HuH-7.5 (cell line): ENCODE measurements at places on chromosomes 1 and 21.
A peak's percentile ranks its signal among the peaks of the same experiment; 100 is the strongest.

DNA sequence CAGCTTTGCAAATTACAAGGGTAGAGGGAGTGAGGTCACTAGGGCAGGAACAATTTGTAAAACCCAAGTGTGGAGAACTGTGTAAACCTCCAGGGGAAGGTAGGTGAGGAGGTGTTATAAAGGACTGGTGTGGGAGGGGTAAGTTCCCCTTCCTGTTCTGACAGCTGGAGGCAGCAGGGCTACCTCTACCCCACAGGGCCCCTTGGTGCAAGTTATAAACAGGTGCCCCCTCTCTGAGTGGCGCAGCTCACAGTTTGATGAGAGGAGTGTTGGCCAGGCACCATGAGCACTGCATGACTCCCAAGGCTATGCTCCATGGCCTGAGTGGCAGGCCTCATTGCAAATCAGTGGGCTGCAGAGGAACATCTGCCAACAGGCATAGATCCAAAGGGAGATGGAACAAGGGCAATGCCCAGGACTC, 41.0 kb downstream of the MFSD2A start:
- no peak for DNase-seq

GRCh38 chr1:88134983-88135921, 548.8 kb upstream of the PKN2 start:
- no peak for DNase-seq

- DNase-seq, result no peak
Observed at GRCh38 chr1:31529999-31530684, 46.2 kb upstream of the TINAGL1 start.

DNA sequence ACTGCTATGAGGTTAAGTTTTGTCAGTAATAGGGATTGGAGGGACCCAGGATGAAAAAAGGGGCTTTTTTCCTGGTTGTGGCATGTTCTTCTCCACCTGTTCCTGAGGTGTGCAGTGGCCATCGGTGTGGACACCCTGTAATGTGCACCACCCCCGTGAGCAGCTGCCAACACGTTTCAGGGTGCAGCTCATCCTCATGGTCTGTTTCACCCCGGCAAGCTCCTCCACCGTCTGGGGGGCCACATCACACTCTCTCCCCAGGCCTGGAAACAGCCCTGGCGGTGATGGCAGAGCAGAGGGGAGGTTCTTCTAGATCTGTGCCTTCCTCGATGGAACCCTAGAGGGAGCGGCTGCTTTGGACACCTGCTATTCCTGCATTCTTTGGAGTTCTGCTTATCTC, 435.4 kb downstream of the MATN1 start:
- no peak for DNase-seq

GRCh38 chr1:55524006-55524405, 308.8 kb upstream of the USP24 start:
- no peak for DNase-seq

DNA sequence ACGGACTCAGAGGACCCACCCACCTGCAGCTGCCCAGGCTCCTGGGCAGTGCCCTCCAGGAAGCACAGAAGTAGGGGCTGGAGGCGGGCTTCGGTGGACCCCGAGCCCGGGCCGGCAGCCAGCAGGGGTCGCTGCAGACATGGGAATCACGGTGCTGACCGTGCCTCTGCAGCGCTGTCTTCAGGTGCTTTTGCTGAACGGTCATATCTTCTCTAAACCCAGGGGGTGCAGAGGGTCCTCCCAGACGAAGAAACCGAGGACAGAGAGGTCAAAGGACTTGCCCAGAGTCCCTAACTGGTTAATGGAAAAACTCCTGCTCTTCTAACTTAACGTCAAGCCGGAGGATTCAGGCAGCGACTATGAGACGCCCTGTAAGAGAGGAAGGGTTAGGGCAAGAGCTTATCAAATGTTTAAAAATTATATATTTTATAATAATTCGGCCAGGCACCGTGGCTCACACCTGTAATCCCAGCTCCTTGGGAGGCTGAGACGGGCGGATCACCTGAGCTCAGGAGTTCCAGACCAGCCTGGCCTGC, 21.5 kb upstream of the LEFTY2 start:
- DNase-seq, result peak; percentile 67

DNA sequence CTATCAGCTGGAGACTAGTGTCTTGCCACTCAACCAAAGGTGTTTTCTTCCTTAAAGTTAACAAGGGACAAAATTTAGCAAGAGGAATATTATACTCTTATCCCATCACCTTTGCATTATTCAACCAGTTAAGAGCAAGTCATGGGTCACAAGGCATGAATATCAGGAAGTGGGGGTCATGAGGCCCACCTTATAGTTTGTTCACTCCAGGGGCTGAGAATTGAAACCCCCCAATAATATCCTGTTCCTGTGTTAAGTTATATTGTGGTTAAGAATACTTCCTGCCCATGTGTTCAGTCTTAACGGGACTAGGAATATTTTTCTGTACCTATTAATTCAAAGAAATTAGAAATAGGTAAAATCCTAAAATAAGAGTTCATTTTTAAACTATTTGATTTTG, 239.7 kb downstream of the S1PR1 start:
- DNase-seq, result no peak

GRCh38 chr1:109632671-109633346, 13.2 kb downstream of the AMPD2 start:
- DNase-seq, result no peak

DNA sequence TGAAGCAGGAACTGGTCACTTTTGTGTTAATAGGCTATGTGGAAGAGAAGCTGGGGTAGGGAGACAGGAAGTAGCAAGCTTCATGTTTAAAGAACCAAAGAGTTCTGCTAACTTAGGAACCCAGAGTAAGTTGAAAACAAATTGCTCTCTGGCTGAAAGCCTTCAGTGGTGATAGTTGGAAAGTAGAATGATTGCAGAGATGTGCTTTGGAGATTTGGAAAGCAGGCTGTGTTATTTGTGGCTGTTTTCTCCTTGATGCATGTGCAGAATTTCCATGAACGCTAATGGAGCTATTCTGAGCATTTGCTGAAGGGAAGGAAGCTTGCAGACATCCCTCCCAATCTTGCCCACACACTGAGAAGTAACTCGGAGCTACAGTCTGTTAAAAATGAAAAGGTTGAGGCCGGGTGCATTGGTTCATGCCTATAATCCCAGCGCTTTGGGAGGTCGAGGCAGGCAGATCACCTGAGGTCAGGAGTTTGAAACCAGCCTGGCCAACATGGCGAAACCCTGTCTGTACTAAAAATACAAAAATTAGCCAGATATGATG, 45.7 kb downstream of the TCEANC2 start:
- DNase-seq, result no peak

- DNase-seq, result no peak
Observed at GRCh38 chr1:232319072-232319471, 310.9 kb downstream of the SIPA1L2 start.

- no peak for DNase-seq
Observed at GRCh38 chr1:147853391-147853790, 49.2 kb upstream of the GJA8 start.

DNA sequence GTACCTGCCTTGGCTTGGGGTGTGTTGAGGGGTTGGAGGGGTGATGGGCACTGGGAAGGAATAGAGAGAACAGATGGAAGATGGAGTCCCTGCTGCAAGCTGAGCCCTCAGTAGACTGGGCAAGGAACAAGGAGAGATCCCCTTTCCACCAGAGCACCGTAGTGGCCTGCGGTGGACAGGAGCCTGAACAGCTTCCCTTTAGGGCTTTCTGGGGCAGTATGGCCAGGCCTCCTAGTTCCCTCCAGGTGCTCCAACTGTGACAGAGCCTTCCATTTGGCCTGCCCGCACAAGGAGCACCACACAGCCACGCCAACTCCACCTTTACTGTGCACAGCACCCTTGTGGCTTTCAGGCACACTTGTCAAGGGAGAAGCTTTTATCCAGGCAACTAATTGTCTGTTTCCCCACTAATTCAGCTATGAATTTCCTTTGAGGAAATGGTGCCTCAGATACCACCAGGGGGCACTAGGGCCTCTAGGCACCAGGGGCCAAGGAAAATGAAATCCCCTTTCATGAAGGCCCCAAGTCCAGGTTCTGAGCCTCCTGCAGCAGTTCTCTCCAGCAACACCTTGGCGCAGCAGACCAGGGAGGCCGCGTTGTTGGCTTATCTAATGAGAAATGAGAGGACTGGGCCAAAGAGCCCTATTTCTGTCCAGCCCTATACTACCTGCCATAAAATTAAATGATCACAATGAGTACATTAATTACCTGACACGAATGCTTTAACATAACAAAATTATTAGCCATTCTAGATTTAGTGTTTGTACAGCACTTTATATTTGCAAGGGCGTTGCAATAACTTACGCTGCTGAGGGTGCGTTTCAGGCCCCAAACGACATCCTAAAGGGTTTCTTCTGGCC, 23.1 kb upstream of the ERI3 start:
- DNase-seq, result peak; percentile 35

- DNase-seq, result no peak
Observed at GRCh38 chr21:35711661-35712060, 348.7 kb downstream of the SETD4 start.
